ENCODE measurements at places on chromosomes 12 and 14.

GRCh38 chr12:105801351-105801750 is 337.4 kb downstream of the NUAK1 start:
- H3K4me1 ChIP-seq = no peaks in the 10 kb centered on the region
- no peak overlapping the region for H3K27ac ChIP-seq
- no peaks in the 10 kb centered on the region for H3K27me3 ChIP-seq
- no peak for DNase-seq

GRCh38 chr14:89270439-89271227 is 146.4 kb downstream of the FOXN3 start:
- no peak for DNase-seq
- no peak overlapping the region for H3K4me3 ChIP-seq
- no peaks in the 10 kb centered on the region for H3K27me3 ChIP-seq
- peak overlapping the region; percentile 77 for H3K27ac ChIP-seq
- peaks cover 58% of the 10 kb centered on the region for H3K4me1 ChIP-seq

DNA sequence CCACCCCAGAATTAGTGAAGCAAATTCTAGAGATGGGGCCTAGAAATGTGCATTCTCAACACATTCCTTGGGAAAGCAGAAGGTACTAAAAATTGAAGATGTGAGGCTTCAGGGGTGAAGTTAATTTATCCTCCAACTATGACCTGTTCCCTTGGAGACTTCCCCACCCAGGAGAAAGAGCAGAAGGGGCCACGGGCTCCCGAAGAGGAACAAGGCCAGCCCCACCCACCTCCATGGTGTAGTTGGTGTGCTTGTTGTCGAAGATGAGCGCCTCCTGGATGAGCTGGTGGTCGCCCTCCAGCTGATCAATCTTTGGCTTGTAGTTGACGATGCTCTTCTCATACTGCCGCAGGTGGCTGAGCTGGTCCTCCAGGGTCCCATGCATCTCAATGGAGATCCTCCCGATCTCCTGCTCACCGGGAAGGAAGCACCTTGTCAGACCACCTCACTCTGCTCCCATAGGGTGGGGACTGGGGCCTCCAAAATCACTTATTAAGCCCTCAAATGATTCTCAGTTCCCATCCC is 87.8 kb upstream of the ZFP36L1 start:
- no peaks in the 10 kb centered on the region for H3K4me1 ChIP-seq
- H3K4me3 ChIP-seq = no peak overlapping the region
- DNase-seq = no peak

DNA sequence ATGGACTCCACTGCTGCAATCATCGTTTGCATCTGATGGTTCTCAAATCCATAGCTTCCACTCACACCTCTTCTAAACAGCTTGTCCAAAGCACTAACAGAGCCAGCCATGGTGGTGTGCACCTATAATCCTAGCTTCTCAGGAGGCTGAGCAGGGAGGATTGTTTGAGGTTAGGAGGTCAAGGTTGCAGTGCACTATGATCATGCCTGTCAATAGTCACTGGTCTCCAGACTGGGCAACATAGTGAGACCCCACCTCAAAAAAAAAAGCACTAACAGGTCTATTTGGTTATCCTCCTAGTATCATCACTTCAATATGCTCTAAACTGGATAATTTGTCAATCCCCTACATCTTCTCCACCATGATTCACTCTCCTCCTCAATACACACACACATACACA is 63.2 kb downstream of the TTC9 start:
- H3K4me1 ChIP-seq = no peaks in the 10 kb centered on the region
- no peak overlapping the region for H3K4me3 ChIP-seq
- no peak for DNase-seq
- H3K27ac ChIP-seq = no peak overlapping the region
- peaks cover 8% of the 10 kb centered on the region for H3K27me3 ChIP-seq

- no peak overlapping the region for H3K27ac ChIP-seq
- H3K4me3 ChIP-seq = no peak overlapping the region
- H3K4me1 ChIP-seq = no peaks in the 10 kb centered on the region
These were observed 371.7 kb downstream of the TMEM132D start for GRCh38 chr12:129532082-129532481.

GRCh38 chr12:45434094-45434493 is 218.2 kb downstream of the ANO6 start:
- H3K27me3 ChIP-seq = no peaks in the 10 kb centered on the region
- no peak for DNase-seq
- no peak overlapping the region for H3K4me3 ChIP-seq
- H3K36me3 ChIP-seq = peaks cover 3% of the 10 kb centered on the region
- H3K27ac ChIP-seq = no peak overlapping the region

DNA sequence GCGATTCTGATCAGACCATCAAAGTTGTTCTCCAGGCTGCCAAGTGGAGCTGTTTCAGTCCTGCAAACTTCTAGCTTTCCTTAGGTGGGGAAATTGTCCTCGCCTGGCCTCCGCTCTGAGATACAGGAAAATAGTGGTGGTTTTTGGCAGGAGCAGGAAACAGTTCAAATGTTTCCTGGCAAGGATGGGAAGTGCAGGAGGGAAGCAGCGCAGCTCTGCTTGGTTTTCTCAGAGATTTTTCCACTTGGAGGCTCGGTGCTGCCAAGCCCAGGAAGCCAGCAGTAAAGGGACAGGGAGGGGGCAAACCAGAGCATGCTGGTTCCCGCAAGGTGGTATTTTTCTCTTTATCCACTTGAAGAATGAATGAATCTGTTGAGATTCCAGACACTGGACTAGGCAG is 17.0 kb downstream of the TMEM63C start:
- DNase-seq = no peak
- H3K36me3 ChIP-seq = no peaks in the 10 kb centered on the region
- no peak overlapping the region for H3K4me3 ChIP-seq
- H3K27ac ChIP-seq = no peak overlapping the region
- no peaks in the 10 kb centered on the region for H3K4me1 ChIP-seq

DNA sequence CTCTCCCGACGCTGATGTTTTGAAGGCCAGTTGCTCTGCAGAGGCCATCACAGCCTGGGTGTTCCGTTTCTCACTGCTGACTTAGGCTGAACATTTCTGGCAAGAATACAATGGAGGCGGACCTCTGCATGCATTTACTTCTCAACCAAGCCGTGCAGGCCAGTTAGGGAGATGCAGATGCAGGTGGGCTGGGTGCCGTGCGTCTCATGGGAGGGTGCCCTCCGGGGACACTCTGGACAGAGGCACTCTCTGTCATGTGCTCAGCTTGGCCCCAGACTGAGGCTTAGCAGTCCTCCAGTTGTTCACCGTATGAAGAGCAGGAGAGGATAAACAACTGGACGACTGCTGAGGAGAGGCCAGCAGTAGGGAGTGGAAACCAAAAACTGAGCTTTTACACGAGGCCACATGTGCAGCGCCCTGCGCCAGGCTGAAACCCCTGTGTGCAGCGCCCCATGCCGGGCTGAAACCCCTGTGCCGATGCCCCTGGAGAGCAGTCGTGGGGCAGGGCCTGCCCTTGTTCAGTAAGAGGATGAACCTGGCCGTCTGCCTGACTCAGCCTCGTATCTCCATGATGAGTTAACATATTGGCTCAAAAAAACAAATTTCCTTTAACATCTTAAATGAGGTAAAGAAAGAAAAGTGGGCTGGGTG is 32.3 kb downstream of the DDX51 start:
- no peak for DNase-seq
- H3K27me3 ChIP-seq = no peaks in the 10 kb centered on the region
- H3K4me1 ChIP-seq = no peaks in the 10 kb centered on the region
- H3K4me3 ChIP-seq = no peak overlapping the region
- H3K36me3 ChIP-seq = peaks cover 6% of the 10 kb centered on the region

DNA sequence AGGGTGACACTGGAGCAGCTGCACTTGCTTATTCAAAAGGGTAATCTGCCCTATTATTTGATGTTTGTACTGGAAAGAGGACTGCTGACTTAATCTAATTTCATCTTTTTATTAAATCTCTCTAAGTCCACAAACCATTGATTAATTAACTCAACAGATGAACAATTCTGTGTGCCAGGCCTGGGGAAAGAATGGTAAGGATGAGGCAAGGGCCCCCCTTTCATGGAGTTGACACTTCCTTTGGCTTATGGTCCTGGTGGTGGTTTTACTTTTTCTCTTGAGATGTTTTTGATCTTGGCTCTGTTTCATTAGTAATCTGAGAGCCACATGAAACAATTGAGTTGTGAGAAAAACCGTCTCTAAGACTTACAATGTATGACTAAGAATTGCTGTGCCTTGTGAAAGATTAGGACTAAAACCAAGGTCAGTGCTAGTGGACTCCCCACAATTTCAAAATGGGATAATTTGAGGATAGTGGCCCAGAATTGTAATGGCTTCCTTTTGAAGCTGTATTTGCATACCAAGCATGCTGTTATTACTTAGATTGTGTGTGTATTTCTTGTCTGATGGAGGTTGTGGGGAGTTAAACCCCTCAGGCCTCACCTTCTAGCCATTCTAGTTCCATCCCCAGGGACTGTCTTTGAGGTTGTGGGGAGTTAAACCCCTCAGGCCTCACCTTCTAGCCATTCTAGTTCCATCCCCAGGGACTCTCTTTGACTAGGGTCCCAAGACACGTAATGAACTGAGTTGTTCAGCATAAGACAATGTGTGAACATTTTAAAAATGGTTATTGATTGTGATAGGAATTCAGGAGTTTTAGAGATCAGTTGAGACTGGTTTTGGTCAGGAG is 52.5 kb upstream of the EVL start:
- no peak for DNase-seq
- H3K27ac ChIP-seq = peak overlapping the region; percentile 56
- H3K36me3 ChIP-seq = peaks cover 4% of the 10 kb centered on the region
- H3K4me1 ChIP-seq = peaks cover 9% of the 10 kb centered on the region
- no peaks in the 10 kb centered on the region for H3K27me3 ChIP-seq
- H3K4me3 ChIP-seq = no peak overlapping the region

DNA sequence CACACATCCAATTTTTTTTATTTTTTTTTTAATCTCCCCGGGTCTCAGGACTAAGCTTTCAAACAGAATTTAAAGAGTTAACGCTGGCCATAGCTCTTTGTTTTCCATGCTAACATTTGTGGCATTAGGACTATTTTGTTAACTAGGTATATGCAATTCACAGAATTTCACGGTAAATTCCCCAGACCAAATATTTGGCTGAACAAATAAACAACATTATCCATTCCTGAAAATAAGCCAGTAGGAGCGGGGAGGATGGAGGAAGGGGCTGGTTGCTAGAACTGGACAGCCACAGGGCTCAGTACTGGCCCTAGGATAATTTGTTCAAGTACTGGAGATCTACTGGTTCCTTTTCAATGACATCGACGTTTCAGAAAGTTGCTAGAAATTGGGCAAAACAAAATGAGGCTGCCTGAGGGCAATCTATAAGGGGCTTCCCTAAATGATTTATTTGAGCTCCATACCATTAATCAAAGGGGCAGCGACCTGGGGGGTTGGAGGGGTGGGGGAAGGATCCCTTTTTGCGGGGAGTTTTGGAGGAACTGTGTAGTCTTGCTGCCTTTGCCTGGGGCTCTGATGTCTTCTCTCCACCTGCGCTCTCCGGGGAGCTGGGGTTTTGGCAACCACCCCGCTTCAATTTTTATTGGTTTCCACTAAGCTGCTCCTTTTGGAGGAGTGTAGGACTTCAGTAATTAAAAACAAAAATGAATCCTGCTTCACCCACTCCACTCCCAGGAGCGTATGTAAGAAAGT is 9.0 kb downstream of the BMP4 start:
- H3K27me3 ChIP-seq = peaks cover 58% of the 10 kb centered on the region
- DNase-seq = no peak
- peaks cover under 1% of the 10 kb centered on the region for H3K4me1 ChIP-seq
- H3K36me3 ChIP-seq = no peaks in the 10 kb centered on the region

- peaks cover 2% of the 10 kb centered on the region for H3K27me3 ChIP-seq
- no peaks in the 10 kb centered on the region for H3K36me3 ChIP-seq
- no peak overlapping the region for H3K27ac ChIP-seq
- no peak overlapping the region for H3K4me3 ChIP-seq
- no peaks in the 10 kb centered on the region for H3K4me1 ChIP-seq
These were observed 22.8 kb downstream of the MMP17 start for GRCh38 chr12:131850856-131851559.

DNA sequence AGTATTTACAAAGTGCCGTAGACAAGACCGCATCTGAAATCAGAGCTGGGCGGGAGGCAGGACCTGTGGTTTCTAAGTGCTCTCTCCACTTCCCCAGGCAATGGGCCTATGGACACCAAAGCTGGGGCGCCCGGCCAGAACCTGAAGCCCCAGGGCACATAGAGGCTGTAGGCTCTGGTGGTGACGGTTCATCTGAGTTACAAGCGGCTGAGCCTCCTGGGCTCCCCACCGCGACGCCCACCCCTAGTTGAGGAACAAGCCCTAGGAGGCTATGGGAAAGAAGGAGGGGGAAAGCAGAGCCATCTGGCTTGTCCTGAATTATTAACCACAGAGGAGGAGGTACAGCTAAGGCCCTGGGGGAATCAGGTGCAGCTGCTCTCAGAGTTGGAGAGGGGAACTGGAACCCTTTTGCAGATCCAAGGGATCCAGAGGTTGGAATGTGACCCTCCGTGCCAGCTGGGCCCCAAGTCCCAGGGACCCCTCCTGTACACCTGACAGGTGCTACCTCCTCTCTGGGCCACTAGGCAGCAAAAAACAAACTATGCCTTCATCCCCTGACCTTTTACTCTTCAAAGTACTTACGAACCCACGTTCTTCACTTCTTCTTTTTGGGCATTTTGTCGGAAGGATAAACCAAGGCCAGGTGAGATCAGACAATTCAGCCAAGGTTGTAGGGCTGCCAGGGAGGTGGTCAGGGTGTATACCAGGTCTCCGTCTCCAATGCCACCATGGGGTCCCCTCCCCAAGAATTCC is 77.2 kb downstream of the ARL6IP4 start:
- no peaks in the 10 kb centered on the region for H3K36me3 ChIP-seq
- H3K27me3 ChIP-seq = no peaks in the 10 kb centered on the region
- H3K4me1 ChIP-seq = no peaks in the 10 kb centered on the region
- no peak overlapping the region for H3K4me3 ChIP-seq
- H3K27ac ChIP-seq = no peak overlapping the region

DNA sequence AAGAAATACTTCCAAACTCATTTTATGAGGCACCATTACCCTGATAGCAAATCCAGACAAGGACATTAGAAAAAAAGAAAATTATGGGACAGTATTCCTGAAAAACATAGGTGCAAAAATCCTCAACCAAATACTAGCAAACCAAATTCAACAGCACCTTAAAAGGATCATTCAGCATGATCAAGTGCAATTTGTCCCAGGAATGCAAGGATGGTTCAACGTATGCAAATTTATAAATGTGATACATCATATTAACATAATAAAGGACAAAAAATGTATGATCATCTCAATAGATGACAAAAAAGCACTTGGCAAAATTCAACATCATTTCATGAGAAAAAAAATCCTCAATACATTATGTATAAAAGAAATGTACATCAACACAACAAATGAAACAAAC is 162.9 kb downstream of the DUSP6 start:
- H3K36me3 ChIP-seq = no peaks in the 10 kb centered on the region
- DNase-seq = no peak
- H3K27me3 ChIP-seq = no peaks in the 10 kb centered on the region

- H3K27ac ChIP-seq = peak overlapping the region; percentile 81
- peak; percentile 27 for DNase-seq
- H3K4me1 ChIP-seq = peaks cover 9% of the 10 kb centered on the region
- H3K27me3 ChIP-seq = no peaks in the 10 kb centered on the region
- peaks cover 33% of the 10 kb centered on the region for H3K36me3 ChIP-seq
- H3K4me3 ChIP-seq = peak overlapping the region; percentile 93
These were observed 657 bp downstream of the PEBP1 start for GRCh38 chr12:118136559-118137003.

GRCh38 chr14:34113005-34113511 is 162.2 kb upstream of the EGLN3 start:
- H3K4me1 ChIP-seq = no peaks in the 10 kb centered on the region
- H3K4me3 ChIP-seq = no peak overlapping the region
- DNase-seq = no peak

GRCh38 chr12:130481392-130481879 is 143.7 kb downstream of the PIWIL1 start:
- no peak overlapping the region for H3K4me3 ChIP-seq
- no peaks in the 10 kb centered on the region for H3K4me1 ChIP-seq
- H3K27ac ChIP-seq = no peak overlapping the region
- no peaks in the 10 kb centered on the region for H3K36me3 ChIP-seq

GRCh38 chr12:52172956-52173355 is 18.9 kb downstream of the KRT80 start:
- H3K27ac ChIP-seq = no peak overlapping the region
- H3K36me3 ChIP-seq = no peaks in the 10 kb centered on the region
- no peaks in the 10 kb centered on the region for H3K4me1 ChIP-seq
- peaks cover 19% of the 10 kb centered on the region for H3K27me3 ChIP-seq

Data from effector memory CD8-positive, alpha-beta T cell (primary cell).